ENCODE measurements at places on chromosomes 11 and 22.

DNA sequence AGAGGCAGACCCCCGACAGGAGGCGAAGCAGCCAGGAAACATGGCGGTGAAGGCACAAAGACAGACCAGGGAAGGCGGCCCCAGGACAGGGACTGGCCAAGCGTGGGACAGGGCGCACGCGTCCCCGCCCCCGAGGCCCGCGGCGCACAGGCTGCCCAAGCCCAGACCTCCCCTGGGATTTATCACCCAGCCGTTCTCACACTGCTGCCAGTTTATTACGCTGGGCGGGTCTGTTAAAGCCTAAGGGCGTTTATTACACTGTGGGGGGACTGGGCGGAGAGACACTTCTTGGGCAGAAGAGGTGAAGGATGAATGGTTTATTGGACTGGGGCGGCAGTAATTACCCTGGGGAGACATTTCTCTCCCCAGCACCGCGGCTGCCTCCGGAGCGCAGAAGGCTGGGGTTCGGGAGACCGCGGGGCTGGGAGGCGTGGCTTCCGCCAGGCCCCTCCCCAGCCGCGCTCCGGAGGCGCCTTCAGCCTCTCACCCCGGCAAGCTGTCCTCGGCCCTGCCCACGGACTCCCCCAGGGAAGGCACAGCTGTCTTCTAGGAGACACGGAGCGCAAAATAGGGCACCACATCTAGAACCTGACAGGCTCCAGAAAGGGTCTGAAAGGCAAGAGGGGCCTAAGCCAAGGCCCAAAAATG is 47.1 kb downstream of the SLC22A12 start:
- DNase-seq, result no peak

GRCh38 chr22:17891481-17892167 is 117.4 kb upstream of the BID start:
- DNase-seq, result no peak

DNA sequence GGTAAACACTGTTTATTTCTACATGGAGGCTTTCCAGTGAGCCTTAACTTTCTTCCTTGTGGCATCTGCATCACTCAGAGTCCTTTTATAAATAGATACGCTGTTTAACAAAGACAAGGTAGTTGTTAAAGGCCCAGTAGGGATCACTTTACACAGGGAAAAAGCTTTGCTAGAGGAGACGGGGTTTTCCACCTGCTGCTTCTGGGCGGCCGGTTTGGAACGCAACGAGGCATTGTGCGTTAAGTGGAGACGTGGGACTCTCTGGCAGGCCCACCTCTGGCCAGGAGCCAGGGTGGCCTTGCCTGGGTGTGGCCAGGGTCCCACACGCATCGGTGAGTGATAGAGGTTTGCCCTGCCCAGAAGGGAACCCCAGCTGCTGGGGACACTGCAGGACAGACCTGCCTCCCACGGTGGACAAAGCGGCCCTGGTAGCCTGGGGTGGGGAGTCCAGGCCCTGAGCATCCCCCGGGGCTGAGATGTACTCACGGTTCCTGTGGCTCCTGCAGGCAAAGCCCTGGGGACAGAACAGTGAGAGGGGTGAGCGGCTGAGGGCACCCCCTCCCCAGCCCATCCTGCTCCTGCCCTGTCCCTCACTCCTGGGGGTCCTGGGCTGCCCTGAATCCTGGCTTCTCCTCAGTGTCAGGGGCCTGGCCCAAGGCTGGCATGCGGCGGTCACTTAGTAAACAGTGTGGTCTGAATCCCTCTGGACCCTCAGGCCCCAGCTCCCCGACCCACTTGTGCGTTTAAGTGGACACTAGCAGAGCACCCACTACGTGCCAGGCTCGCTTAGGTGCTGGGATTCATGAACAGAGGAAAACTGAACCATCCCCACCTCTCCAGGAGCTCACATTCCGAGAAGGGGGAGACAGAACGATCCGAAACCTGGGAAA is 4.2 kb downstream of the IL17REL start:
- no peak for DNase-seq

GRCh38 chr11:69040581-69041260 is 8.0 kb upstream of the TPCN2 start:
- DNase-seq, result no peak

GRCh38 chr11:79437278-79437980 is 3.4 kb downstream of the TENM4 start:
- DNase-seq, result no peak

- no peak for DNase-seq
Measured at GRCh38 chr22:40654522-40655167, 18.1 kb upstream of the MRTFA start.

- no peak for DNase-seq
Measured at GRCh38 chr11:64650923-64651523, 60.0 kb downstream of the SLC22A12 start.

GRCh38 chr11:59012398-59013265 is 73.3 kb downstream of the GLYATL1 start:
- DNase-seq, result no peak

GRCh38 chr11:83689144-83689780 is 403.1 kb upstream of the CCDC90B start:
- no peak for DNase-seq

DNA sequence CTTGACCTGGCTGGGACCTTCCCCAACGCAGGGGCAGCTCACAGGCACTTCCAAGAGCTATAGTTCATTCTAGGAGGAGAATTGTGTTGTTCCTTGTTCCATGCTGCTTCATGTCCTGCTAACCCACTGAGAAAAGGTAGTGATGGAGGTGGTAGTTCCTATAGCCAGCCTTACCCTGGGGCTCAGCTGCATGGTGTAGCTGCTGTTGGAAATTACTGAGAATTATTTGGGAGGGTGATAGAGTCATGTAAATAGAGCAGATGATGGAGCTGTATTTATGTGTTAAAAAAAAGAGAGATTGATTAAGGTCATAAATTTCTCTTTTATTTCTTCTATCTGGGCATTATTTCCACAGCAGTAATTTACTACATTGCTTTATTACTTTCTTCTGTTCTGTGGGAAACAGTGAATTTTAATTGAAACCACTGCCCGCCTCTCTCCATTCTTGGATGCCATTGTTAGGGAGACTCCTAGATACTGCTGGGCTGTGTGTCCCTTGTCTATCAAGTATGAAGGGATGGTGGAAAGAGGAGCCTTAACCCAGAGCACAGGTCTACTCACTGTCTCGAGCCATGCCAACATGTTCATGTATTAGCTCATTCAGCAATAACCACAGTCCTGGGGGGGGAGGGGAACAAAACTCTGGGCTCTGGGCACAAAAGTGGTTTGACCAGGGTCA is 309.2 kb downstream of the FAT3 start:
- no peak for DNase-seq

- DNase-seq, result no peak
Measured at GRCh38 chr11:115566180-115566764, 62.1 kb upstream of the CADM1 start.

DNA sequence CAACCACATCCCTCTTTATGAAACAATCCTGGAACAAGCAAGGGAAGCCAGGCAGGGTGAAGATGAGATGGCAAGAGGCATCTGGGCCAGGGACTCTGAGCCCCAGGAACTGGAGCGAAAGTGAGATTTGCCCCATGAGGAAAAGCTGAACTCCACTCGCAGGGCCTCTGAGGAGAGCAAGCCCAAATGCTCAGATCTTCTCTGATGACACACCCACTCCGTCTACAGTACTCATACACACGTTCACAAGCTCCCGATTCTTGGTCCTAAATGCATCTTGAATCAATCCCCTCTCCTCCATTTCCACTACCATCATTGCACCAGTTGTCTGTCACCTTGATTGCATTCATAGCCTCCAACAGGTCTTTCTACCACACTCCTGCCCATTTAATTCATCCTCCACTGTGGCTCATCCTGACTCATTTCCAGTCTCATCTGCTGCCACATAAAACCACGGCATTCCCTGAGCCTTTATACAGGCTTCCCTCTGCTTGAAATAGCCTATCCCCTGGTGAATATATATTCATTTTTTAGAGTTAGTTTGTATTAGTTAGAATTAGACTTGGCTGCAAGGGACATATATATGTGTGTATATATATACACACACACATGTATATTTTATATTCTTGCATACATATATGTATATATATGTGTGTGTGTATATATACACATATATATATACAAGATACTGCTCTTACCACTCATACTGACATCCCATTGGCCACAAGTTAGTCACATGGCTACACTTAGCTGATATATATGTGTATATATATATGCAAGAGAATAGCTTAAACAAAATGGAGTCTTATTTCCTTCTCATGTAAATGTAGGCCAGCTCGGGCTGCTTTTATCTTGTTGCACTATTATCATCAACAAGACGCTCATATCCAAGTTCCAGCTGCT is 1.4 kb upstream of the APOA5 start:
- no peak for DNase-seq

GRCh38 chr22:49328630-49329405 is 498.9 kb downstream of the BRD1 start:
- no peak for DNase-seq

- DNase-seq, result no peak
Measured at GRCh38 chr11:118076754-118077281, at the start of gene TMPRSS4. Gene TMPRSS4, plus strand, starts transcription at chr11:118077078. Its CDS starts 225 bp downstream, at chr11:118077303.

GRCh38 chr22:19634226-19634975 is 79.9 kb upstream of the SEPTIN5 start:
- no peak for DNase-seq

- no peak for DNase-seq
Measured at GRCh38 chr11:103529181-103529684, 420.0 kb downstream of the DYNC2H1 start.

- no peak for DNase-seq
Measured at GRCh38 chr11:17476317-17477083, at the start of gene ABCC8. Gene ABCC8, minus strand, starts transcription at chr11:17476845. Its CDS starts 69 bp downstream, at chr11:17476776.

DNA sequence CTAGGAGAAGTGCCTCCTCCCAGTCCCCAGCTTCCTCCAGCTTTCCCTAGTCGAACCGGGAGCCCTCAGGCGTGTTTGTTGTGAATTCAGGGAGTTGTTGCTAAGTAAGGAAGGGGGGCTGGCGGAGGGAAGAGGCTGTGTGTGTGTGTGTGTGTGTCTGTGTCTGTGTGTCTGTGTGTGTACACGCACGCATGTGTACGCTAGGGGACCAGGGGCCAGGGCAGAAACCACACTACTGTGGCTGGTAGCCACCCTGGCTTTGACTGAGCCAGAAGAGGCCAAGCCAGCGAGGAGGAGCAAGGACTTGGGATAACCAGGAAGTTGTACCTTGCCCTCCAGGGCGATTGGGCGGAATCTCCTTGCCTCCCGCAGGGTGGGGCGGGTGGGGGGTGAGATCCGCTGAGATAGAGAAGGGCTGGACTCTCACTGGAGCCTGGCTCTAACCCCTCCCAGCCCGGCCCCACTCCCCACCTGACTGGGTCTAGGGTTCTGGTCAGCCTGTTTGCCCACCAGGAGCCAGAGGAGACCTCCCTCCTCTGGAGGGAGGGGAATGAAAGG is 7.5 kb downstream of the BCL9L start:
- no peak for DNase-seq

DNA sequence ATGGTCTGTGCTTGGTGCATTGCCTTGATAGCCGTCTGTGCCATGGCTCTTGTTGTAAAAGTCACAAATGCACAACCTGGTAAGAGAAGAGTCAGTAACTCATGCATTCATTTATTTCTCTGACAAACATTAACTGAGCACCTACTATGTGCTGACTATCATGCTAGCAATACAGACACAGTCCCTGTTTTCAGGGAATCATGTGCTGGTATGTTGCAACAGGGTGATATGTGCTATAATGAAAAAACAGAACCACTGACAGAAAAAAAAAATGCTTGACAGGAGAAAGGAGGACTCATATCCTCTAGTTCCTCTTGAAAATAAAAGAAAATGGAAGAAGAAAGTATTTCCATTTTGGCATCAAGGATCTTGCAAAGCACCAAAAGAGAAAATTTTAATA is 34.5 kb upstream of the RAPSN start:
- no peak for DNase-seq

DNA sequence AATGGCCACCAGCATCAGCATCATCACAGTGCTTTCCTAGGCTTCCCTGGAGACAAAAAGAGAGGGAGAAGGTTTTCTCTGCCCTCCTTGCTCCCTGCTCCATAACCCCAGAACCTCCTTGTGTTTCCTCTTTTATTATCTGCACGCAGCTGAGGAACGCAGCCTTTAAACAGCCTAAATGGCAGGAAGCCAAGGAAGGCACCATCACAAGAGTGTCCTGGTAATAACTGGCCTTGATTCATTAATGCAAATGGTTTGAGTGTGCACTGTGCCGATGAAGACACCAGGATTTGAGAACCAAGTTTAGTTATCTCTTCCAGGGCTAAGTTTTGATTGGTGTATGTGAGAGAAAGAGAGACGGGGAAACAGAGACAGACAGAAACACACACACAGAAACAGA is 29.4 kb upstream of the DRD2 start:
- DNase-seq, result no peak

- DNase-seq, result no peak
Measured at GRCh38 chr11:27028561-27028965, 12.1 kb upstream of the BBOX1 start.

DNA sequence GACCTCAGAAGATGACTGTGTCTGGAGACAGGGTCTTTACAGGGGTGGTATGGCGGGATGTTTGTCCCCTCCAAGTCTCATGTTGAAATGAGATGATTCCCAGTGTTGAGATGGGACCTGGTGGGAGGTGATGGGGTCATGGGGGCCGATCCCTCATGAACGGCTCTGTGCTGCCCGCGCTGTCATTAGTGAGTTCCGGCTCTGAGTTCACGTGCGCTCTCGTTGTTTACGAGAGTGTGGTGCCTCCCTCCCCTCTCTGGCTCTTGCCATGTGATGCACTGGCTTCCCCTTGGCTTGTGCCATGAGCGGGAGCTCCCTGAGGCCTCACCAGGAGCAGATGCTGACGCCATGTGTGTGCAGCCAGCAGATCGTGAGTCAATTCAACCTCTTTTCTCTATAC is 830.8 kb downstream of the TBC1D22A start:
- DNase-seq, result no peak

GRCh38 chr22:27422442-27422841 is 379.1 kb downstream of the MN1 start:
- no peak for DNase-seq

- DNase-seq, result no peak
Measured at GRCh38 chr11:134202661-134203060, 21.1 kb downstream of the NCAPD3 start.

DNA sequence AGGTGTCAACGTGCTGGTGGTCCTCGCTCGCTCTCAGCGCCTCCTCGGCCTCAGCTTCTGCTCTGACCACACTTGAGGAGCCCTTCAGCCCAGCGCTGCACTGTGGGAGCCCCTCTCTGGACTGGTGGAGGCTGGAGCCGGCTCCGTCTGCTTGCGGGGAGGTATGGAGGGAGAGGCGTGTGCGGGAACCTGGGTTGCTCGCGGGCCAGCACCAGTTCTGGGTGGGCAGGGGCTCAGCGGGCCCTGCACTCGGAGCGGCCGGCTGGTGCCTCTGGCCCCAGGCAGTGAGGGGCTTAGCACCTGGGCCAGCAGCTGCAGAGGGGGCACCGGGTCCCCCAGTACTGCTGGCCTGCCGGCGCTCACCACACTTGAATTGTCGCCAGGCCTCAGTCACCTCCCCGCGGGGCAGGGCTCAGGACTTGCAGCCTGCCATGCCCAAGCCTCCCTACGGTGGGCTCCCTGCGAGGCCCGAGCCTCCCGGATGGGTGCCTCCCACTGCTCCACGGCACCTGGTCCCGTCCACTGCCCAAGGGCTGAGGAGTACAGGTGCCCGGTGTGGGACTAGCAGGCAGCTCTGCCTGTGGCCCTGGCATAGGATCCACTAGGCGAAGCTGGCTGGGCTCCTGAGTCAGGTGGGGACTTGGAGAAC is 7.6 kb upstream of the CYP2D6 start:
- no peak for DNase-seq

GRCh38 chr11:31793264-31793663 is 17.9 kb downstream of the PAX6 start:
- no peak for DNase-seq

- peak; percentile 10 for DNase-seq
Measured at GRCh38 chr22:41746567-41747400, 47.5 kb downstream of the MEI1 start.

GRCh38 chr11:126188332-126189108 is 22.9 kb downstream of the RPUSD4 start:
- DNase-seq, result no peak
